AG08395 (cell line): ENCODE measurements at places on chromosomes 3 and 15.

GRCh38 chr15:70342141-70342540, 244.4 kb upstream of the TLE3 start:
- no peak for DNase-seq

- peak; percentile 86 for DNase-seq
Measured at GRCh38 chr3:12193485-12194165, 34.9 kb upstream of the TIMP4 start.

DNA sequence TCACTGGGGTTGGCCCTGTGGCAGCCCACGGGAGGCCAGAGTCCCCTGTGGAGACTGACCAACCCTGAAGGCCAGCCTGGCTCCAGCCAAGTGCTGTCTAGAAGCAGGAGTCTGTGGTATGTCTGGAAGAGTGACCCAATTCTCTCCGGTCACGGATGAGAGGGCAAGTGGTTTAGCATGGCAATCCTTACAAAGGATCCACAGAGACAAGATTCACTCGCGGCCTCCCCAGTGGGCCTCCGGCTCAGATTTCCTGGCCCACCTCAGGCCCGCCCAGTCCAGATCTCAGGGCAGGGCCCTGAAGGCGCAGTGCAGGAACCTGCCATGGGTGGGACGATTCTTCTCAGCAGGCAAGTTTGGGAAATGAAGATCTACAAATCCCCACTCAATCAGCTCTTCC, 5.0 kb upstream of the BCL2L10 start:
- no peak for DNase-seq

DNA sequence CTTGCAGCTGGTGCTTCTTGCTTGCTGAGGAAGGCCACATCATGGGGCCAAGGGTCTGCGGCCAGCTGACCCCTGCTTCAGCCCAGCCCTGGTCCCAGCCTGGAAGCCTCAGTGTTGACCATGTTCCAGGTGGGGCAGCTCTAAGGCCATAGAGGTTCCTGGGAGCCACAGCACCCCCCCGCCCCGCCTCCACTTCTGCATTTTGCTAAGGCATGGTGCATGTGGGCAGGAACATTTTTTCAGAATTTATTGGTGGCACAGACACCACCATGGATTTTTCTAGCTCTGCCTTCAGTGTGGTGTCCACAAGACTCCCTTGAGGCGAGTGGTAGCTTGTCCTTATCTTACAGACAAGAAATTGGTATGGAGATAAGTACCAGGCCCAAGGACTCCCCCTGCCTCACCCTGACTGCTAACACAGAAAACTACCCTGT, 1.9 kb upstream of the CHST14 start:
- no peak for DNase-seq

GRCh38 chr3:97265237-97266005, 451.0 kb downstream of the EPHA6 start:
- DNase-seq: no peak

- DNase-seq: peak; percentile 27
Measured at GRCh38 chr3:57434041-57434440, 110.1 kb downstream of the DNAH12 start.

DNA sequence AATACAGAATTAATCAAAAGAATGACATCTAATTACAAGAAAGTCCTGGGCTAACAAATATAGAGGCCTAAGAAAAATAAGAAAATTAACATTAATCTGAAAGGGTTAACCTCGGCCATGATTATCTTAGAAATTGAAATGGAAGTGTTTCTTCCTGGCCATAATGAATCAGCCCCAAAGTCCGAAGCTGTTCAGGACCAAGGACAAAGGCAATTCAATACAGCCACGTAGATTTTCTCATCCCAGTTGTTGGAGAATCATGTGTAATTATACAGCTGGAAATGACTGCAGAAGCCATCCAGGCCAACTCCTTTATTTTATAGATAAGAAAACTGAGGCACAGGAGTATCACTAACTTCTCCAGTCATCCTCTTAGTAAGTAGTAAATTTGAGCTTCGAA, 38.0 kb upstream of the GBE1 start:
- peak; percentile 3 for DNase-seq

DNA sequence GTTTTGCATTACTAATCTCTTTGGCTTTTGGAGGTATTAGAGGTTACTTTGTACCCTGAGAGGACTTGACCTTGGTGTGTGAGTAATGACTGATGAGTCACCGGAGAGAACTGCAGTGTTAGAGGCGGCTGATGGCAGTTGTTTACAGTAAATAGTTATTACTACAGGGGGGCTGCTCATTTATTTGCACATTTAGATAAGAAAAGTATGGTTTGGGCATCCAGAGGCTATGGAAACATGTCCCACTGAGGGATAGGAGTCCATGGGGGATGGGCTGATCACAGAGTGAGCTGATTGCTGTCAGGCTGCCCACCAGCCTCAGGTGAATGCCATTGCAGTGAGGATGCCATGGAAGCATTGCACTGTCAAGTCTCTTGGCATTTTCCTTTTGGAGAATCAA, 17.3 kb upstream of the STAC start:
- peak; percentile 80 for DNase-seq

GRCh38 chr15:49989498-49989897, 129.5 kb downstream of the ATP8B4 start:
- DNase-seq: no peak

- DNase-seq: no peak
Measured at GRCh38 chr15:70556779-70557178, 206.6 kb downstream of the UACA start.

DNA sequence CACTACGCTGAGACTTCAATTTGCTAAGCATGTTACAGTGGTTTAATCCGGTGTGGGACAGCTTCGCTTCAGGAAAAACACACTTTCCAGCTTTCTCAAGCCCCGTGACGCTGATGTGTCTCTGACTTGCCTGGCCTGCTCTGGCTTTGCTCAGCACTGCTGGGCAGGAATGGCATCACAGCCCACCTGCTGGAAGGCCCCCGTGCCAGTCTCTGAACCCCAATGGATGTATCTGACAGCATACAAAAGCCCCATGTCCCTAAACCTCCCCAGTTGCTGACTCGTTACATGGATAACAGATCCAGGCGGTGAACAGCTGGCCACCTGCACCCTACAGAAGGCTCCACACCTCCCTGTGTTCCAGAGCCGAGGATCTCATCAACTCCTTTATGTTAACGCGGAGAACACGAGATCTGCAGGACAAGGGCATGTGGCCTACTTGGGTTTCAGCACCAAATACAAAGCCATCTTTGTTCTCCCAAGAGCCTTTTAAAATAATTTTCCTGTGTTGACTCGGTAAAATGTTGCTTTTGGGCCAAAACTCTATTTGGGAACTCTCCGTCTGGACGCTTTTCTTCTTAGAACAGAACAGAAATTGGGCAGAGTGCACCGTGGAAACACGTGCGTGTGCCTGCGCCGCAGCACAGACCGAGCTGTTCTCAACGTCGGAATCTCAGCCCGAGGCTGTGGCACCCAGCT, 61.4 kb downstream of the ATP10A start:
- DNase-seq: no peak

GRCh38 chr15:101608201-101608600, 44.0 kb downstream of the TM2D3 start:
- no peak for DNase-seq

DNA sequence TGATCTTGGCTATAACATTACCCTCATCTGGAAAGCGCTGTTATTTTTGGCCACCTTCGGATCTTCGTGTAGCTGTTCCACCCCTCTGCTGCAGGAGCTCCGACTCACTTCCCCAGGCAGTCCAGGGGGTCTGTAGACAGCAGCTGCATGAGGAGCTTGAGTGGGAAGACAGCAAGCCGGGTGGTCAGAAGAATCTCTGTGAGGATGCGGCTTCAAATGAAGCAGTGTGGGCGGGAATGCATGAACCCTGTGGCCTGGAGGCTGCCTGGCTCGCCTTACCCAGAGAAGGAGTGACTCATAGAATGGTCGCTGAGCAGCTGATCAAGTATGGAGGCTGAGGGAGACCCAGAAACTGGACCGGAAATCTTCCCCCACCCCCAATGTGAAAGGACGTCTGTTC, 45.2 kb upstream of the NR2F2 start:
- DNase-seq: peak; percentile 21

DNA sequence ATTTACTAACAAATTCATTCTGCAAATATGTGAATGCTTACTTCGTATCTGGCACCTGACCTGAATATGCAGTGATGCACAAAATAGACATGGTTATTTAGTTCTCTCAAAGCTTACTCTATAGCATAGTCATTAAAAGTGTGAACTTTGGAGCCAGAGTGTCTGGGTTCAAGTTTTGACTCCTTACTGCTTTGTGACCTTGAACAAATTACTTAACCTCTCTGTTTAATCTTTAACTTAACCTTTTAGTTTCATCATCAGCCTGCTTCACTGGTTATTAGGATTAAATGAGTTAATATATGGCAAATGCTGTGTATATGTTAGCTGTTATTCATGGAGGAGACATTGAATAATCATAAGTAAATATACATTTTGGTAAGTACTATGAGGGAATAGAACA, 12.1 kb upstream of the MGA start:
- no peak for DNase-seq

- peak; percentile 41 for DNase-seq
Measured at GRCh38 chr3:67384760-67385397, 269.5 kb downstream of the SUCLG2 start.

- no peak for DNase-seq
Measured at GRCh38 chr15:66912441-66912840, 153.0 kb upstream of the SMAD3 start.

GRCh38 chr15:52558196-52558595, 10.6 kb downstream of the ARPP19 start:
- no peak for DNase-seq

DNA sequence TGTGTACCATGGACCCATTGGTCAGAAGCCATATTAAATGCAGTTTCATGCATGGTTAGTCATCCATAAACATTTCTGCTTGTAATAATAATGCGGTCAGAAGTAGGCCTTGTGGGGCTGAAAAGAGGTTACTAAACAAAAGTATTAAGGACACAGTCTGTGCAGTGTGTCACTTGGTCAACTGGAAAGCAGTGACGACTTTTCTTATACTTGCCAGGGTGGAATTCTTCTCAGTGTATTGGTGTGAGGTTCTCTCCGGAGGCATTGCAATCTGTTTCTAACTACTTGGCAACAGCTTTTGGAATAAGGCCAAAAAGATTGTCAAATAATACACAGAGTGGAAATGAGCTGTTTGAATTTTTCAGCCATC, 46.8 kb downstream of the CHL1 start:
- DNase-seq: no peak

- no peak for DNase-seq
Measured at GRCh38 chr3:18747383-18747782, 322.2 kb upstream of the SATB1 start.

- no peak for DNase-seq
Measured at GRCh38 chr3:25433106-25433505, 5.0 kb downstream of the RARB start.

DNA sequence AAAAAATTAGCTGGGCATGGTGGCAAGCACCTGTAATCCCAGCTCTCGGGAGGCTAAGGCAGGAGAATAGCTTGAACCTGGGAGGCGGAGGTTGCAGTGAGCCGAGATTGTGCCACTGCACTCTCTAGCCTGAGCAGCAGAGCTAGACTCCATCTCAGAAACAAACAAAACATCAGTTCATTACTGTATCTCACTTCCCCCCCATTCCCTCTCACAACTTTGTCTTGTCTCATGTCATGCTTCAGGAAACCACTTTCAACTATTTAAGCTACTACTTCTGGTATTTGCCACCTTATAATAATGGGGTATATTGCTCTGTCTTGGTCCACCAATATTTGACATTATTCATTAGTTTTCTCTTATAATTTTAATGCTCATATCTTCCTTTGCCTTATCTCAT, 26.2 kb downstream of the PIK3CA start:
- DNase-seq: no peak

GRCh38 chr15:67766968-67767367, 58.3 kb upstream of the SKOR1 start:
- no peak for DNase-seq

GRCh38 chr3:152051501-152052404, 178.3 kb downstream of the SUCNR1 start:
- peak; percentile 41 for DNase-seq

DNA sequence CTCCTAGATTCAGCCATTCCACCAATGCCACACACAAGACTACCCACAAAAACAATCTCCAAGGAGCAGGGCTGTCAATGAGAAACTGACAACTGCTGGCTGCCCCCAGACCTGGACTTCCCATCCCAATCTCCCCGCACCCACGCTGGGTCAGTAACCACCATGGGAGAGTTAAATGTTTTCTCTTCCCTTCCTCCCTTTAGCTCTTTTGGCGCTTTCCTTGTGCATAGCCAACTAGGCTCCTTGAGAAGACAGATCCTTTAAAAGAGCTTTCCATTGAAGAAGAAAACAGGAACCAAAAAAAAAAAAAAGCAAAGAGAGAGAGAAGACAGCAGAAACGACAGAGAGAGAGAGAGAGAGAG, 8.3 kb downstream of the BCL6 start:
- no peak for DNase-seq

DNA sequence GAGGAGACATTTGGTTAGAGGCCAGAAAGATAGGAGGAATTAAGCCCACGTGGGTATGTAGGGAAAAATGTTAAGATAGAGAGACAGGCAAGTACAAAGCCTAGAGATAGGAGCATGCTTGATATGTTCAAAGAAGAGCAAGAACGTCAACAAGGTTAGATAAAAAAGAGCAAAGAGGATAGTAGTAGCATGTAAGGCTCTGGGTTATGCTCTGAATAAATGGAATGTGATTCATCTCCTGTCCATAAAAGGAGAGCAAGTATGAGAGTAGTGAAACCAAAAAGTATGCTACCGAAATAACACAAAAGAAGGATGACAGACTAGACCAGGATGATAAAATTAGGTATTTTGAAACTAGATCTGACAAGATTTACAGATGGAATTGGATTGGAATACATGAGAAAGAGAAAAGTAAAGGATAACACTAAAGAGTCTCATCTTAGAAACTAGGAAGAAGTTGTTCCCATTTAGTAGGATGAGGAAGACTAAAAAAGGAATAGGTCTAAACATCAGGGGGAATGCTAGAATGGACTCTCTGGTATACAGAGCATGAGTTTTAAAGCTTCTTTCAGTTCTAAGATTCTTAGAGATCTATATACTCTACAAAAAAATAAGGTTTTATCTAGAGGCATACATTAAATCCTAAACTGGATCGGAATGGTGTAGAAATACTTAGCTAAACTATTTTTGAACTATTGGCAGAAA, 59.1 kb downstream of the TRPM7 start:
- peak; percentile 26 for DNase-seq

DNA sequence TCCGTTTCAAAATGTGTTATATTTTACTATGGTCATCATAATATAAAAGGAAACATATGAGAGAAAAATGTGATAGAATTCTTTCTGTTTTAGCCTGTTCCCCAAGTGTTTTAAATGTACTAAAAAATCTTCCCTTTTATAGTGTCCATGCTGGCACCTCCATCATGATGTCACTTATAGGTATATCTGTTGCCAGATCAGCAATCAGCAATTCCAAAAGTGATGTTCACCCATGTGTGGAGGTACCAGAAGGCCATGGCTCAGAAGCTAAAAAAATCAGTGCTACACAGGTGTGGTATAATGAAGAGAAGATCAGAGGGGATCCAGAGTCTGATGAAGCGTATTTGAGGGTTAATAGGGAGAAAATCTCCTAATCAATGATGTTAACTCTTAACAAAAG, 1.1 kb upstream of the GPR15 start:
- DNase-seq: no peak

DNA sequence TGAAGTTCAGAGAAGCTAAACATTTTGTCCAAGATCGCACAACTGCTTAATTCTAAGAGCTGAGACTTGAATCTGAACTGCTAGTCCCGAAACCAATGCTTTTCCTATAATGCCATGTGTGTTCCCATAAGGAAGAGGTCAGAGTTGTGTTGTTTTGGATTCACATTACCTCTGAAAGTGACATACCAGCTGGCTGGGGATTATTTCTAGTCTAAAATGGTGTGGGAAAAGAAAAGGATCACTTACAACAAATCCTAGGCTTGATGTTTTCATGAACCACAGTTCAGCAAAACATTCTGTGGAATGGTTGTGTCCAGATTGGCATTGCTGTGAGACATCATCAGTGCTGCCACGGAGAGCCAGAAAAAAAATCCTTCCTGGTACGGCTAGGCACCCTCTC, 35.0 kb upstream of the LRRC3B start:
- DNase-seq: no peak
